Chondrocyte (in vitro differentiated cells): ENCODE measurements at places on chromosomes 13 and 19.

- DNase-seq, result no peak
- peaks cover 3% of the 10 kb centered on the region for H3K4me1 ChIP-seq
- H3K36me3 ChIP-seq, result peaks cover 40% of the 10 kb centered on the region
- no peaks in the 10 kb centered on the region for H3K27me3 ChIP-seq
- H3K27ac ChIP-seq, result no peak overlapping the region
These were observed 6.7 kb upstream of the PPP5C start for GRCh38 chr19:46340051-46340659.

DNA sequence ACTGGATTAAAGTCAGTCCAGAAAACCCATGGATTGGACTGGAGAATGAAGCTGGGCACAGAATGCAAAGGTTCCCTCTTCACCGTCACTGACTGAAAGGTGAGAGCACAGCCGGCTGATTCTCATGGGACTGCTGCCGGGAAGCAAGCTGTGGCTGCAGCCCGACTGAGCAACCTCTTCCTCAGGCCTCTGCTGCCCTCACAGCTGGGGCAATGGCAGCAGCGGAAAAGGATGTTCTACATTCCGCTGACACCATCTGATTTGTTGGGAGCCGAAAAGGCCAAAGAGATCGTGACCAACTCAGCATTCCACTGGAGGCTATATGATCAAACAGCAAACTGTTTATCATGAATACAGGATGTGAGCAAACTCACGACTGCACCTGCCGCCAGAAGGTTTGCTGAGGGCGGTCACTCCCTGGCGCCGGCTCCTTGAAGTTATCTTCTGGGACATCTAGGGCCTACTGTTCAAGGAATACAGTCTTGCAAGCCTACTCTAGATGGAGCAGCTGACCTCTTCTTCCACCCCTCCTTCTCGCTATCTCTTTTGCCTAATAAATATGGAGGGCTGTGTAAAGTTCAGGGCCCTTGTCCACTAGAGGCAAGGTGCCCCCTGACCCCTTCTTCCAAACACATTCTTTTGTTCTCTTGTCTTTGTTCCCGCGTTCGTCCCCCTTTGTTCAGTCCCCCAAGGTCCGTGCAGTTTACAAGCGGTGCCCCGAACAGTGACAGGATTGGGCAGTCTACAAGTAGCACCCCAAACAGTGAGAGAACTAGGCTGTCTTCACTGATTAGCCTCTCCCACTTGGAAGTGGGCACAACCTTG is 19.6 kb upstream of the SIGLEC6 start:
- no peak overlapping the region for H3K27ac ChIP-seq
- H3K4me1 ChIP-seq, result no peaks in the 10 kb centered on the region
- no peaks in the 10 kb centered on the region for H3K27me3 ChIP-seq
- DNase-seq, result no peak
- H3K4me3 ChIP-seq, result no peak overlapping the region

- peaks cover 17% of the 10 kb centered on the region for H3K36me3 ChIP-seq
- no peaks in the 10 kb centered on the region for H3K4me1 ChIP-seq
- no peak overlapping the region for H3K4me3 ChIP-seq
- no peak overlapping the region for H3K27ac ChIP-seq
- no peaks in the 10 kb centered on the region for H3K27me3 ChIP-seq
- DNase-seq, result no peak
These were observed 57.2 kb downstream of the DNAJC3 start for GRCh38 chr13:95734124-95734523.

- DNase-seq, result no peak
- no peak overlapping the region for H3K4me3 ChIP-seq
- H3K27ac ChIP-seq, result no peak overlapping the region
- H3K27me3 ChIP-seq, result no peaks in the 10 kb centered on the region
- peaks cover 34% of the 10 kb centered on the region for H3K4me1 ChIP-seq
These were observed 22.0 kb upstream of the UPF3A start for GRCh38 chr13:114259374-114259773.

GRCh38 chr13:110618167-110618566 is 2.8 kb downstream of the NAXD start:
- DNase-seq, result no peak
- H3K27ac ChIP-seq, result no peak overlapping the region
- H3K4me3 ChIP-seq, result no peak overlapping the region
- peaks cover 39% of the 10 kb centered on the region for H3K4me1 ChIP-seq
- H3K36me3 ChIP-seq, result peaks cover 1% of the 10 kb centered on the region

DNA sequence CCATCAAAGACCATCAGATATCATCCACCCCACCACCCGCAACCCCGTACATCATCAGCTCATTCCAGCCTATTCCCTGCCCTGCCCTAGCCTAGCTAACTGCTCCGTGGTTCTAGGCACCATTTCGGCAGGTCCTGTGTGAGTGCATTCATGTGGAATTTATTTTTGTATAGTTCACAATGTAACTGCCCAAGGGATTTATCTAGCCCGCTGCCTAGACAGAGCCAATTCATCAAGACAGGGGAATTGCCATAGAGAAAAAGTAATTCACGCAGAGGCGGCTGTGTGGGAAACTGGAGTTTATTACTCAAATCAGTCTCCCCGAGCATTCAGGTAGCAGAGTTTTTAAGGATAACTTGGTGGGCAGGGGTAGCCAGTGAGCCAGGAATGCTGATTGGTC is 109.2 kb upstream of the UBL3 start:
- no peak overlapping the region for H3K4me3 ChIP-seq
- no peak for DNase-seq
- peaks cover 12% of the 10 kb centered on the region for H3K4me1 ChIP-seq
- H3K36me3 ChIP-seq, result peaks cover 2% of the 10 kb centered on the region

DNA sequence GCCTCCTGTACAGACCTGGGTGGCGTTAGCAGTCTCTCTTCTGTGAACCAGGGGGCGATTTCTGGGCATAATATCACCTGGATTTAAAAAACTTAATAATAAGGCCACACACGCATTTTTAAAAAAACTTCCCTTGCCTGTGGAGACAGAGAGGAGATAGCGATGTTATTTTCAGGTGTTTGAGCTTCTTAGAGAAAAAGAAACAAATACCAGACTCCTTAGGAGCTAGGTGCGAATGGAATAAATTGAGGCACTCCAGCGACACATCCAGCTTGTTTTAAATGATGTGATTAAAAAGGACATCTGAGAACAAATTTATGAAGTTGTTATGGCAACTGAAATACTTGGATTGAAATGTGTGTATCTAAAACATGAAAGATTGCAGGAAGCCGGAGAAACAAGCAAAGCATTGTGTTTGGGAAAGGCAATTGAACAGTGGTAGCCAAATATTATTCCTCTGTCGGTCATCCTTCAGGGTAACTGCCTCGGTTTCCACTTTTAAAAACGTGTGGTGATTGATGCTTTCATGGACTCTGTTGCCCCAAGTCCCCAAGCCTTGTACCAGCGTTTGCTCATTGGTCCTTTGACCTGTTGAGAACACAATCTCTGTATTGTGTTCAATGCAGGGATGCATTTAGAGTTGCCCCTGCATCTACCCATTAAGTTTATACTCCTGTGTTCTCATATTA is 158.7 kb downstream of the TM9SF2 start:
- no peak overlapping the region for H3K27ac ChIP-seq
- no peak overlapping the region for H3K4me3 ChIP-seq
- H3K27me3 ChIP-seq, result no peaks in the 10 kb centered on the region
- peaks cover 43% of the 10 kb centered on the region for H3K4me1 ChIP-seq

GRCh38 chr13:74080762-74081161 is 53.4 kb downstream of the KLF12 start:
- no peaks in the 10 kb centered on the region for H3K36me3 ChIP-seq
- peaks cover 31% of the 10 kb centered on the region for H3K4me1 ChIP-seq
- H3K4me3 ChIP-seq, result no peak overlapping the region
- DNase-seq, result no peak

- no peak for DNase-seq
- H3K4me1 ChIP-seq, result peaks cover 12% of the 10 kb centered on the region
- H3K27ac ChIP-seq, result no peak overlapping the region
- H3K36me3 ChIP-seq, result peaks cover 1% of the 10 kb centered on the region
- H3K27me3 ChIP-seq, result no peaks in the 10 kb centered on the region
These were observed 125.9 kb downstream of the MIPEP start for GRCh38 chr13:23763318-23763717.

- peaks cover 15% of the 10 kb centered on the region for H3K4me1 ChIP-seq
- DNase-seq, result peak; percentile 85
- H3K27me3 ChIP-seq, result no peaks in the 10 kb centered on the region
- no peak overlapping the region for H3K27ac ChIP-seq
- H3K36me3 ChIP-seq, result peaks cover 13% of the 10 kb centered on the region
These were observed 51.8 kb downstream of the MLLT1 start for GRCh38 chr19:6227936-6228325.

DNA sequence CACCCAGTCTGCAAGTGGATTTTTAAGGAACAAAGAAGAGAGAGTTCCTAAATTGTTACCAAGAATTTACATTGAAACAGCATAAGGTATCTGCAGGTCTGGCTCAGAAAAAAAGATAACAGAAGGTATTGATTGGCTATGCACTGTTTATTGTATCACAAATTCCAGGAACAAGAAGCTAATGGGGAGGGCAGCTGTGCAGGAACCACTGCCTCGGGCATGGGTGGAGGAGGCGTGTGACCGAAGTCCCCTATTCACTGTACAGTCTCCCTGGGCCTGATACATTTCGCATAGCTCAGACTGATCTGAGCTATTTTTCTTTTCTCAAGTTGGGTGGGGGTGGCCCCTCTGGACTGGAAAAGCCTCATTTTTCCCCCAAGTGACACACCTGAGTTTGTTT is 11.7 kb downstream of the NECTIN2 start:
- peaks cover 32% of the 10 kb centered on the region for H3K4me1 ChIP-seq
- peaks cover 22% of the 10 kb centered on the region for H3K36me3 ChIP-seq
- no peak overlapping the region for H3K27ac ChIP-seq
- no peak for DNase-seq
- H3K4me3 ChIP-seq, result no peak overlapping the region

GRCh38 chr19:39398297-39398864 is 7.2 kb downstream of the MED29 start:
- DNase-seq, result no peak
- H3K4me1 ChIP-seq, result peaks cover 41% of the 10 kb centered on the region
- H3K27me3 ChIP-seq, result no peaks in the 10 kb centered on the region

GRCh38 chr13:47480951-47481350 is 520.1 kb downstream of the SUCLA2 start:
- no peak overlapping the region for H3K27ac ChIP-seq
- H3K27me3 ChIP-seq, result no peaks in the 10 kb centered on the region
- H3K36me3 ChIP-seq, result no peaks in the 10 kb centered on the region
- DNase-seq, result no peak
- no peak overlapping the region for H3K4me3 ChIP-seq

DNA sequence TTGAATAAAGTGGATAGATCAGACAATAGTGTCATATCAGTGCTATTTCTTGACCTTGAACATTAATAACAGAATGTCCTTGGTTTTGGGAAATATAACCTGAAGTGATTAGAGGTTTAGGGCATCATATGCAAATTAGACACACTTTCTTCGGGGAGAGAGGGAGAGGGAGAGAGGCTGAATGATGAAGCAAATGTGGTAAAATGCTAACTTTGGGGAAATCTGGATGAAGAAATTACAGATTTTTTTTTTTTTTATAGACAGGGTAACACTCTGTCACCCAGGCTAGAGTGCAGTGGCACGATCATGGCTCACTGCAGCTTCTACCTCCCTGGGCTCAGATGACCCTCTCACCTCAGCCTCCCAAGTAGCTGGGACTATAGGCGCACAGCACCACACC is 3.9 kb upstream of the NCR1 start:
- H3K4me1 ChIP-seq, result no peaks in the 10 kb centered on the region
- H3K27ac ChIP-seq, result no peak overlapping the region
- H3K36me3 ChIP-seq, result no peaks in the 10 kb centered on the region
- H3K4me3 ChIP-seq, result no peak overlapping the region
- peak; percentile 13 for DNase-seq

- H3K27me3 ChIP-seq, result no peaks in the 10 kb centered on the region
- H3K36me3 ChIP-seq, result peaks cover 27% of the 10 kb centered on the region
- H3K4me1 ChIP-seq, result peaks cover 28% of the 10 kb centered on the region
- no peak overlapping the region for H3K27ac ChIP-seq
- no peak overlapping the region for H3K4me3 ChIP-seq
- no peak for DNase-seq
These were observed 11.8 kb downstream of the LDLR start for GRCh38 chr19:11101057-11101456.

GRCh38 chr19:43674596-43674995 is 4.6 kb upstream of the PLAUR start:
- no peak overlapping the region for H3K27ac ChIP-seq
- H3K4me1 ChIP-seq, result peaks cover 17% of the 10 kb centered on the region
- no peaks in the 10 kb centered on the region for H3K27me3 ChIP-seq
- no peaks in the 10 kb centered on the region for H3K36me3 ChIP-seq
- no peak overlapping the region for H3K4me3 ChIP-seq

DNA sequence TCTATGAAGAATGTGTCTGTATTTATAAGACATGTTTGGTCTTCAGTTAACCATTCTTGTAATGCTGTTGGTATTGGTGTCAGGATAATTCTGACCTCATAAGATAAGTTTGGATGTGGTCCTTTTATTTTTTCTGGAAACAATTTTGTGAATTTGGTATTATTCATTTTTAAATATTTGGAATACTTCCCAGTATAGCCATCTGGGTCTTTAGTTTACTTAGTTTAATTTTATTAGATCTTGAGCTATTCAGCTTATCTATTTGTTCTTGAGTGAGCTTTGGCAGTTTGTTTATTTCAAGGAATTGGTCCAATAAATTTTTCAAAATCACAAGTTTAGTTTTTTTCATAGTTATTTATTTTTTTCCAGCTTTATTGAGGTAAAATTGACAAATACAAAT is 335.4 kb upstream of the PCDH20 start:
- no peak overlapping the region for H3K27ac ChIP-seq
- peaks cover 6% of the 10 kb centered on the region for H3K27me3 ChIP-seq
- no peak for DNase-seq
- H3K4me1 ChIP-seq, result no peaks in the 10 kb centered on the region

DNA sequence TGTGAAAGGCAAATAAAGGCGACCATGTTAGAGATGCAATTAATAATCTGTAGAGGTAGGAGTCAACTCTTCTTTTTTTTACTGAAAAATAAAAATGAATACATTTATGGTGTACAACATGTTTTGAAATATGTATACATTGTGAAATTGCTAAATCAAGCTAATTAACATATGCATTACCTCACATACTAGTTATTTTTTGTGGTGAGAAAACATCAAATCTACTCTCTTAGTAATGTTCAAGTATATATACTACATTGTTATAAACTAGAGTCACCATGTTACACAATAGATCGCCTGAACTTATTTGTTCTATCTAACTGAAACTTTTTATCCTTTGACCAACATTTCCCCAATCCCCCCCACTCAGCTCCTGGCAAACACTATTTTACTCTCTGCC is 143.2 kb downstream of the POU4F1 start:
- no peak overlapping the region for H3K4me3 ChIP-seq
- no peak for DNase-seq
- H3K4me1 ChIP-seq, result no peaks in the 10 kb centered on the region
- no peak overlapping the region for H3K27ac ChIP-seq
- H3K27me3 ChIP-seq, result peaks cover 2% of the 10 kb centered on the region
- H3K36me3 ChIP-seq, result no peaks in the 10 kb centered on the region

GRCh38 chr19:5968431-5969373 is 9.2 kb downstream of the RANBP3 start:
- no peaks in the 10 kb centered on the region for H3K36me3 ChIP-seq
- H3K27ac ChIP-seq, result peak overlapping the region; percentile 79
- DNase-seq, result no peak
- H3K27me3 ChIP-seq, result no peaks in the 10 kb centered on the region
- H3K4me1 ChIP-seq, result peaks cover 10% of the 10 kb centered on the region

GRCh38 chr13:48156466-48156865 is 61.6 kb upstream of the MED4 start:
- peaks cover 14% of the 10 kb centered on the region for H3K4me1 ChIP-seq
- no peak overlapping the region for H3K4me3 ChIP-seq
- H3K27me3 ChIP-seq, result no peaks in the 10 kb centered on the region
- no peak for DNase-seq
- H3K36me3 ChIP-seq, result no peaks in the 10 kb centered on the region
- H3K27ac ChIP-seq, result no peak overlapping the region

- H3K36me3 ChIP-seq, result peaks cover 8% of the 10 kb centered on the region
- no peaks in the 10 kb centered on the region for H3K27me3 ChIP-seq
- peak; percentile 89 for DNase-seq
- no peak overlapping the region for H3K27ac ChIP-seq
- no peaks in the 10 kb centered on the region for H3K4me1 ChIP-seq
These were observed 16.9 kb downstream of the TFDP1 start for GRCh38 chr13:113601166-113602070.
